Osteoblast (primary cell): ENCODE measurements at places on chromosomes 2 and 18. TPM values are rescaled to one million over a fixed set of nuclear protein-coding genes. Genes with fewer than 3 reads are reported as not detected.

DNA sequence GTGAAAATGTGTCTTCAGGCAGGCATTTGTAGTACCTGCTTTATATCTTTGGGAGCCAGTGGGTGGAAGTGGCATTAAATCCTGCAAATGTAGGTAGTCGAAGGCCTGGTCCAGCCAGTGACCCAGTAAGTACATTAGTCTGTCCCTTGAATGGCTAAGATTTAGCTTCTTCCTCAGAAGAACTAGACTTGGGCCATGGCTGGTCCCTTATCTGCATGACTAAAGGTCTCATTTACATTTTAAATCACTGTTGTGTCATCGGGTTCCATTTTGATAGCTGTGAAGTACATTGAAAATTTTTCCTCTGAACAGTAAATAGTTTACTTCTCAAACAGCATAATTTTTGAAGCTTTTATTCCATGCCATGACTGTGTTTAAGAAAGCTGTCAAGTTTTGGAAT, 438.4 kb upstream of the KLHL29 start:
- no peak for DNase-seq

DNA sequence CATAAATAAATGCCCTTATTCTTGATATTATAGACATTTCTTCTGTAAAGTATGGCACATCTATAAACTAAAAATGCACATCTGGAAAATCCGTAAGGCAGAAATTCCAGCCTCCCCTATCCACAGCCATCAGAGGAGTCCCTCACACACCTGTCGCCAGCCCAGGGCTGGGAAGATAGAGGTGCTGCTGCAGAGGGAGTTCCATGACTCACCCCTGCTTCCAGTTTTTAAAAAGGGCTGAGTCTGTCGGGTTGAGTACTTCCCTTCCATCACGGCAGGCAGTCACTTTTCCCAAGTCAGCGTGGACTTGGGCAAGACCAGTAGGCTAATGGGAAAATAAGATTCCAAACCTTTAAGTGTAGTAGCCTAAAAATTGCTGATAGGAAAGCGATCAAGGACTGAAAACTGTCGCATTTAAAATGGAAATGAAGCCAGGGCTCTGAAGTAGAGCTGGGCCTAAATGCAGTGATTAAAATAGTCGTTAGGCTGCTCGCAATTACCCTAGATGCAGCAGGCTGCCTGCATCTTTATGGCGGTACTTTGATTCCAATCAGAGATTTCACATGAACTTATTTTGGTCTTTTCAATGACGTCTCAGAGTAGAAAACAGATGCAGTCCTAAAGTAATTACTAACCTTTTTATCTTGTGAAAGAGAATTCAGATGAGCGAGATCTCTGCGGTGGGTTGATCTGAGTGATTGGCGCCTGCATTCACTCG, 280.5 kb downstream of the AGAP1 start:
- no peak for DNase-seq

DNA sequence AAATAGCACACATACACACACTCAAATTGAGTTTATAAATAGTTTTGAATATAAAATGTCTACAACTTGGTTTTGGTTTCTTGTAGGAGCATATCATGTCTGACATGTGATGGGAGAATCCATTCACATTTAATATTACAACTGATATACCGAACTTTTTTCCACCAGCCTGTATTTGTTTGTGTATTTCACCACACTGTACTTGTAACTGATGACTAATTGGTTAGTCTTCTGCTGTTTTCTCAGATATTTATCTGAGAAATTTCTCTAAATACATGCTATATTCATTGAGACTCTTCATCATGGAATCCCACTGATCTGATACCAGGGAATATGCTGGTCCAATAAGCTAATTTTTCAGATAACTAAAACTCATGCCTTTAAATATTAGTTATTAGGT, 56.3 kb upstream of the UBXN4 start:
- DNase-seq = no peak

NYAP2 gene
- under 0.01 TPM in 1 of 2 replicates, not detected in the other for total RNA-seq

GRCh38 chr18:79754831-79755351, 42.8 kb upstream of the KCNG2 start:
- DNase-seq = peak; percentile 56

- DNase-seq = no peak
Observed at GRCh38 chr2:8922431-8922830, 81.1 kb downstream of the MBOAT2 start.

SCN3A gene
- 0.59 and 0.72 TPM in 2 replicates for total RNA-seq

GRCh38 chr2:232937278-232937906, 67.3 kb downstream of the SNORC start:
- DNase-seq = peak; percentile 93

GRCh38 chr2:7895289-7895688, 786.6 kb upstream of the ID2 start:
- DNase-seq = no peak

NTSR2 gene
- not detected in 2 replicates for total RNA-seq

DNA sequence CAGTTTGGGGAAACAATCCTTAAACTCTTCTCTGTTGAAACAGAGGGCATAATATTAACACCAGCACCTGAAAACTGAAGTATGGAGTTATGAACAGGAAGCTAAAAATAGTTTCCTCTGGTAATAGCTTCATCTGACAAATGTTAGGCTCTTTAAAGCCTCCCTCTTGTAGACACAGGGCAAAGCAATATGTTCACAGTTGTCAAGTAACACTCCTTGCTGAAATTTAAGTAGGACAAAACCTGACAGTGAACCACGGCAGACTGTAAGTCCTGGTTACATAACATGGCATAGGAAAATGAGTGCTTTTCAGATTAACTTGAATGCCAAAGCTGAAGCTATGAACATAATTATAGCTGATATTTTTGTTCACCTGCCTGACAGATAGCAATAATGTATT, 172.9 kb downstream of the CMPK2 start:
- DNase-seq = no peak

DNA sequence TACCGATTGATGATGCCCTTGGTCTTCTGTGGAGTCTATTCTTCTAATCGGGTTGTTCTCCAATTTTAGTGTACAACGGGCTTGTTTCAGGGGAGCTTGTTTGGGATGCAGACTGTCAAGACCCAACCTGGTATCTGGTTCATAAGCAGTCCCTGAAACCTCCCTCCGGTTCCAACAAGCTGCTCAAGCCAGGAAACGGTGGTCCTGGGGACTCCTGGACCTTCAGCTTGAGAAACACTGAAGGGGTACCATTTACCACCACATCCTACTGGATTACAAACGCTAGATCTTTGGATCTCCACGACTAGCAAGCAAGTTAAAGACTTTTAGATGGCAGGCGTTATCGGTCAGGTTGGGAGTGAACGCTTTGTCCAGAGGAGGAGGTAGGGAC, 2.0 kb downstream of the BCL2 start:
- no peak for DNase-seq

DNA sequence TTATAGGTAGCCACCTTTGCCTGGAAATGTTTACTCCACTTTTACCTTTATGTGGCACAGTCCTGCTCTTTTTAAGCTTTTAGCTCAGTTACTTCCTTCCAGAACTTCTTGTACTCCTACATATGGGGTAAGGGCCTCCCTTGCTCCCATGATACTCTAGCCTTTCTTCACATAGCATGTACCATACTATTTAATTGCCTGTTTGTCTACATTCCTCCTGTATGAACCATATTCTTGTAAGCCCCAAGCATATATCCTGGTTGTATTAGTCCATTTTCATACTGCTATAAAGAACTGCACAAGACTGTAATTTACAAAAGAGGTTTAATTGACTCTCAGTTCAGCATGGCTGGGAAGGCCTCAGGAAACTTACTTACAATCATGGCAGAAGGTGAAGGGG, 90.6 kb upstream of the VWC2L start:
- DNase-seq = no peak

GRCh38 chr18:23703057-23703986, 14.1 kb downstream of the LAMA3 start:
- DNase-seq = peak; percentile 77

SFTPB gene
- total RNA-seq = not detected in 2 replicates
